ENCODE measurements at places on chromosomes 4 and X.

DNA sequence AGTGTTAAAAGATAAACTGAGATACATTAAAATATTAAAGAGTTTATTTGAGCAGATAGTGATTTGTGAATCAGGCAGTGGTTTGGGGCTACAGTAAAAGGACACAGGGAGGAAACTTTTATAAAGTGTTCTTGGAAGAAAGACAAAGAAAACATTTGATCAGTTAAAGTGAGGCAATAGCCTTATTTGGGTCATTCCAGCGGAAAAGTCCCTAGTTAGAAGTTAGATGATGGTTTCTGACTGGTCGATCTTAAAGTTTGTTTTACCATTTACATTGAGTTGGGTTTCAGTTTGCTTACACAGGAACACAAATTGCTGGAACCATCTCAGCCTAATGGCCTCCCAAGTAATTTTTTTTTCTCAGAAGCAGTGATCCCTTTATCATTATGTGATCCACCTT lies 69.7 kb downstream of the PPP1R2C start:
- DNase-seq, result no peak

- no peak for DNase-seq
These were observed 10.1 kb downstream of the STIM2 start for GRCh38 chr4:26870576-26871262.

DNA sequence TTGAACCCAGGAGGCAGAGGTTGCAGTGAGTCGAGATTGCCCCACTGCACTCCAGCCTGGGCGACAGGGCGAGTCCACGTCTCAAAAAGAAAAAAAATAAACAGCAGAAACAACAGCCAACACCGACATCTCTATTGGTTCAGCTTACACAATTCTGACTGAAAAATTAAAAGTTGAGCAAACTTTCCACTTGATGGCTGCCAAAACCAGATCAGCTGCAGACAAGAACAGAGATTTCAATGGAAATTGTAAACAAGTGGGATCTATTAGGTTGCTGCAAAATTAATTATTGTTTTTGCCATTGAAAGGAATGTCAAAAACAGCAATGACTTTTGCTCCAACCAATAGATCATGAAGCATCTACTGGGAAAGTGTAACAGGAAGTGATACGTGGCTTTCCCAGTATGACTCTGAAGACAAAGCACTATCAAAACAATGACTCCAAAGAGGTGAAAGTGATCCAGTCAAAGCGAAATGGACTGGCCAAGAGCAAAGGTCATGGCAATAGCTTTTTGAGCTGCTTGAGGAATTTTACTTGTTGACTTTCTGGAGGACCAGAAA lies 26.3 kb downstream of the UPF3B start:
- no peak for DNase-seq

- no peak for DNase-seq
These were observed at the start of gene NPY5R for GRCh38 chr4:163343604-163344146. Gene NPY5R (plus strand): TSS chr4:163343892. CDS start chr4:163350274, 6,382 bp downstream.

GRCh38 chr4:56247646-56248045 lies 139.6 kb downstream of the AASDH start:
- DNase-seq, result no peak

DNA sequence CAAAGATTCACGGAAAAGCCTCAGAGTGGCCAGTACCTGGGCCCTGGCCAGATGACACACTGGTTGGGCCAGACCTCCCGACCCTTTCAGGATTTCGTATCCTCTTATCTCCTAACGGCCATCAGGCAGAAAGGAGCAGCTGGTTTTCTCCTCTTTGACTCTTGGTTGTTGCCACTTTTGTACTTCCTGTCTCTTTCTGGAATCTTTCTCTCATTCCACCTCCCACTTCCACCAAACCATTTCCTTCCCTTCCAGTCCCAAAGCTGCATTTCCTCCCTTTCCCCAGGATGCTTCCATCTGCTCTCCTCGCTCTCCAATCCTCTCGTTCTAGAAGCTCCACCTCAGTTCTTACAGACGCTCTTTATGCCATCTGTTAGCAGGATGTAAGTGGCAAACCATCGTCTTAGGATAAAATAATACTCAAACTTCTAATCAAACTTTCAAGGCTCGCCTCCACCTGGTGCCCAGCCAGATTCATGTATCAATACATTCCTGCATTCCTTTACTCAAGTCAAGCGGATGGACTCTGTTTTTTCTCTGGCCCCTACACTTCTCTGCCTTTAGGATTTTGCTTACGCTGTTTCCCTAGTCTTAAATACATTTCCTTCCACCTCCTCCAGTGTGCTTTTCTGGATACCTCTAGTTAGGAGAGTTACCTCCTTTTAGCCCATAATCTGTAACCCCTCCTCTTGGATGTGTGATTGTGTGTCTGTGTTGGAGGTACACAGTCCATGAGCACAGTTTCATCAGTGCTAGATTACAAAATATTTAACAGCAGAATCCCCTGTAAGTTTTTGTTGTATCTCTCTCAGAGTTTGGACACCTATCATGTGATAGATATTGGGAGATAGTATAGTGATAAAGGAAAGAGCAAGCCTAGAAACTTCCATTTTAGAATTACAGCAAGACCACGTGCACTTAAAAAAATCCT lies 70.4 kb downstream of the LDB2 start:
- no peak for DNase-seq

GRCh38 chr4:108450236-108450898 lies 170.0 kb upstream of the RPL34 start:
- DNase-seq, result no peak

- DNase-seq, result no peak
These were observed 18.4 kb upstream of the SLC6A14 start for GRCh38 chrX:116417968-116418367.

- no peak for DNase-seq
These were observed 321 bp upstream of the HPRT1 start for GRCh38 chrX:134459683-134460004.

- DNase-seq, result no peak
These were observed 49.0 kb upstream of the TRAM1L1 start for GRCh38 chr4:117134386-117134785.

GRCh38 chrX:100070334-100070849 lies 339.7 kb downstream of the PCDH19 start:
- DNase-seq, result no peak

DNA sequence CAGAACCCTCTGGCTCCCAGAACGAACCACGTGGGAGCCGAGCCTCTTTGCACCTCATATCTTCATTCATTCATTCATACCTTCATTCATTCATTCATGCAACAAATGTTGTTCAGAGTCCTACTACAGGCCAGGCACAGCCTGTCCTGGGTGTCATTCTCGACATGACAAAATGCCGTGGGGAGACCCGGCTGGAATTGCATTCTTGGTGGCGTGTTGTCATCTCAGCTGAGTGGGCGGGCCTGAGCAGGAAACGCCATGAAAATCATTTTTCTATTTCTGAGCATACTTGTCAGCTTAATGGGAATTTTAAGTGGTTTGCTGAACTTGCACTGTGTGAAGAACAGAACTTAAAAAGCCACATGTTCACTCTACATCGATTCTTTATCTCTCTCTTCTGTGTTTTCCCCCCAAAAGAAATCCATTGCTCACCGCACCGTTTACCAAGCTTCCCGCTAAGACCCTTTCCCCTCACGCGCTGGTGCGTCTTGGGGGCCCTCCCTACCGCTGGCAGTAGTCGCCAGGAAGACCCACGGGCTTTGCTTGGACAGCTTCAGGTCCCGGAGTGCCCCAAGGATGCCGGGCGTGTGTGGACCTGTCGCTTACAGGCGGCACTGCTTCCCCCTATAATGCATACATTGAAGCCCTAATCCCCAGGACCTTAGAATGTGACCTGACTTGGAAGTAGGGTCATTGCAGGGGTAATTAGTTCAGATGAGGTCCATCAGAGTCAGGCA lies 41.6 kb upstream of the HMX1 start:
- DNase-seq, result no peak

GRCh38 chr4:160283081-160283480 lies 1180.2 kb downstream of the RAPGEF2 start:
- DNase-seq, result no peak

- no peak for DNase-seq
These were observed 25.0 kb upstream of the NSG1 start for GRCh38 chr4:4361883-4362282.

- no peak for DNase-seq
These were observed 442.2 kb upstream of the TRAM1L1 start for GRCh38 chr4:117527601-117528000.
